Gastroesophageal sphincter (tissue), 4 donors: ENCODE measurements at places on chromosomes 5 and 9. TPM values are rescaled to one million over a fixed set of nuclear protein-coding genes. Genes with fewer than 3 reads are reported as not detected.

Gene FAM174A
- total RNA-seq = 17.6 TPM

Gene ROR2
- 69.1 TPM for total RNA-seq

Gene ANKRD18A
- 0.16 TPM for total RNA-seq

Gene FCHO2
- 27.3 TPM for total RNA-seq

- no peak for ATAC-seq
Observed at GRCh38 chr9:104808035-104808614, 44.2 kb downstream of the NIPSNAP3B start.

DNA sequence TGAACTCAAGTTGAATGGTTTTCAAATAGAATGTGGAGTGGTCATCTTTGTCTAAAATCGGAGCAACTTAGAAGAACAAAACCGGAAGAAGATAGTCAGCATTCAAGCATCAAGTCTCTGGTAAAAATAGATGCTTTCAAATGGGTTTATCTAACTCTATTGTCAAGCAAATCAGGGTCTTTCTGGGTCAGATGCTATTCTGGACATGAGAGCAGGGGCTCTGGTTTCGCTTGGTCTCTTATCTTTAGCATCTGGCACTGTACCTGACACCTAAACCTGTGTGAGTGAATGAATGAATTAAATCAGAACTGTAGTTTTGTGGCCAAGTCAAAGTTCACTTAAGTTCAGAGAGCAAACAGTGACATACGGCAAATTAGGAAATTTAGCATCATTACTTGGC lies 173.5 kb downstream of the SLIT3 start:
- ATAC-seq = no peak

DNA sequence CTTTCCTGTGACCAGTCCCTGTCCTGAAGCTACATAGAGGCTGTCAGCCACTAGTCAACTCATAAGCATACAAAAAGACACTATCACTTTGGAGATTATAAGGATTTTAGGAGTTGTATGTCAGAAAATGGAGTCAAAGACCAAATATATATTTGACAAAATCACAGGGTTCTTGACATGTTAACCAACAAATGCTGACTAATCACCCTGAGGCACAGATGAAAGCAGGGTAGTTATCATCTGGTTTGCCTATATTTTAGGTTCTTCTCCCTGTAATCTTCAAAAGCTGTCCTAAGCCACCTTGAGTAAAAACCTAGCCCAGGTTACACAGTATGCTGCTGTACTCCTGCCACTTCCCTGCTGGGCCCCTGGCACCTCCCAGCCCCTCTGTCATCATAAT lies 64.7 kb upstream of the ERCC6L2 start:
- no peak for ATAC-seq
